ENCODE measurements at places on chromosomes 12 and 14. TPM values are rescaled to one million over a fixed set of nuclear protein-coding genes. Genes with fewer than 3 reads are reported as not detected.

The MMP17 gene
- 22.9 TPM for total RNA-seq

The OAS2 gene
- 3.4 TPM for total RNA-seq

The ANO6 gene
- total RNA-seq = 56.0 TPM

The REM2 gene
- 2.0 TPM for total RNA-seq

The NFKBIA gene
- 149 TPM for total RNA-seq

The TCL1A gene
- not detected for total RNA-seq

The ADAM21 gene
- not detected for total RNA-seq

The TMEM52B gene
- total RNA-seq = not detected

The NKX2-1 gene
- not detected for total RNA-seq

The DHRS2 gene
- total RNA-seq = 0.77 TPM

The JAG2 gene
- 22.8 TPM for total RNA-seq

The CFAP54 gene
- 4.7 TPM for total RNA-seq

The MOK gene
- 70.4 TPM for total RNA-seq

The CMKLR1 gene
- 4.0 TPM for total RNA-seq

The OTOGL gene
- total RNA-seq = 0.60 TPM

The GDF3 gene
- not detected for total RNA-seq
